ENCODE measurements at places on chromosomes 2 and 18.

- no peak for DNase-seq
Observed at GRCh38 chr2:27185331-27186026, 26.4 kb upstream of the ATRAID start.

DNA sequence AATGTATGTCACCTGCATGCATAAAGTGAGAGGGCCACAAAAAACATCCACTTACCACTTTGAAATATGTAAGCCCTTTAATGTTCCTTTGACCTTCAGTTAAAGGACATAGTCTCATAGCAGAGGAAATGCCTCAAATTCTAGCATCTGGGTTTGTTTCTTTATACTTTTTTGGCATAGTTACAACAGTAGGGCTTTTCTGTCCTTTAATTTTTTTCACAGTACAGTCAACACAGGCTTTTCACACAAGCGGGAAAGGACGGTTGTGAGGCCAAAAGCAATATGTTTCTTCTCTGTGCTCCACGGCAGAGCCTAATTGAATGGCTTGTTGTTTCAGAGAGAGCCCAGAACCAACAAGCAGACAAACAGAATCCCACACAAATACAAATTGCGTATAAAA, 57.6 kb downstream of the CRIM1 start:
- no peak for DNase-seq

GRCh38 chr2:232770207-232770606, 6.2 kb downstream of the KCNJ13 start:
- DNase-seq, result no peak

DNA sequence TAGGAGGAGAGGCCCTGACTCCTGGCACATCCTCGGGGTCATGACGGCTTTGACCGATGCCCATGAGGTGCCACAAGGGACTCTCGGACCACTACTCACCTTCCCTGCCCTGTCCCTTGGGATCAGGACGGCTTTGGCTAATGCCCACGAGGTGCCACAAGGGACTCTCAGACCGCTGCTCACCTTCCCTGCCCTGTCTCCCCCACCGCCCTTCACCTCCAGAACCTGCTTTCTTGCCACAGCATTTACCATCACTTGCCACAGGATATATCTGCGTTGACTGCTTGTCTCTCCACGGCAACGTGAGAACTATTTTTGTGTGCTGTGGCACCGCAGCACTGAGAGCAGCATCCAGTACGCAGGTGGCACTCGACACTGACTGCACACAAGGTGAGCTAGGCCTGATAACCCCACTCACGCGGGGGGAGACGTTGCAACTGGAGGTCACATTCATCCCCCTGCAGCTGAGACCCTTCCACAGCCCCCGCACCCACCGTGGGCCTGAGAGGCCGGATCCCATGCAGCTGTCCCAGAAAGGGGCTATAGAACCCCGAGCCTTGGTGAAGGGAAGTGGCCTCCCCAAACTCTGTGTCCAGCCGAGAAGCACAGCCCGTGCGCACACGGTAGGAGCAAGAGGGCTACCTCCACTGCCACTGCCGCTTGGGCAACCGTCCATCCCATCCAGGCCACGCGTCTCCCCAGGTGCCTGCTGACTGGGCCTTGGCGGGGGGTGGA, 47.5 kb downstream of the ANO7 start:
- DNase-seq, result no peak

GRCh38 chr18:76339246-76339620, 155.8 kb downstream of the ZNF516 start:
- DNase-seq, result no peak

GRCh38 chr2:32383858-32384257, 27.0 kb downstream of the BIRC6 start:
- no peak for DNase-seq

DNA sequence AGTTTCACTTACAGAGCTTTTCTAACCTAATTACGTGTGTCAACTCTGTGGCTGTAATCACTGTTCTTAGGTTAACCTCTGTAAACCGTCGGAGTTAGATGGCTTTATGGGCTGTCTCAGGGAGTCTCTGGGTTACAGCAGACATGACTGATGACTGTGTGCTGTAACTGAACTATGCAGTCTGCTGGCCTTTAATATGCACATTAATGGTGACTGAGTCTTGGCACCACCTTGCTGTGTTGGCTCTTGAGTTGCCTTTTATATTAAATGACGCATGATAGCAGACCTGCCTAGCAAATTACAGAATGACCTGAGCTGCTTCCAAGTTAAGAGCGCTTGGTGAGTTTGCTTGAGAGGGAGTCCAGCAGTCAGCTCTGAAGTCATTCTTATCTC, 90.1 kb downstream of the ACKR3 start:
- no peak for DNase-seq

GRCh38 chr2:41933046-41933420, 114.8 kb upstream of the PKDCC start:
- DNase-seq, result no peak

DNA sequence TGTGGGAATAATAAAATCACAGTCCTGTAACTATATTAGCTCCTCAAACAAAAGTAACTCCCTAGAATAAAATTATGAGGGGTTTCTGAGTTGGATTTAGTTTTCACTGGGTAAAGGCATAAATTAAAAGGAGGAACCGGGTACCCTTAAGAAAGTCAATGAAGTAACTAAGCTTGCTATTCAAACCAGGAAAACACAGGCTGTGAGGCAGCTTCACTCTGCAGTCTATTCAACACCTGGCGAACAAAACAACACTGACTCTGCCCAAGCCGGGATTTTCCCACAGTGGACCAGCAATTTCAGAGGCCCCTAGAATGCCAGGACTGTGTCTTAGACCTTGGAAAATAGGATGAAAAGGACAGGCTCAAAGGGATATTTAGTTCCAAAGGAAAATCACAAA, 24.6 kb upstream of the CREB1 start:
- DNase-seq, result no peak

DNA sequence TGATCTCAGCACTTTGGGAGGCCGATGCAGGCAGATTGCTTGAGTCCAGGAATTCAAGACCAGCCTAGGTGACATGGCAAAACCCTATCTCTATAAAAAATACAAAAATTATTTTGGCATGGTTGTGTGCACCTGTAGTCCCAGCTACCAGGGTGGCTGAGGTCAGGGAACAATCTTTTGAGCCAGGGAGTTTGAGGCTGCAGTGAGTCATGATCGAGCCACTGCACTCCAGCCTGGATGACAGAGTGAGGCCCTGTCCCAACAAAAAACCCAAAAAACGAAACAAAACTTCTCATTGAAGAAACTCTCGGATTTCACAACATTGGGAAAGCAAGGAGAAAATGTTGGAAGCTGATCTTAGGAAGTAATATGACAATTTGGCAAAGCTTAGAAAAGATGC, 317.3 kb upstream of the MGAT5 start:
- DNase-seq, result no peak

Data from activated T-cell treated with anti-CD3 and anti-CD28 coated beads, Interleukin-2, amount 50 U/mL, for 1 hour (primary cell).